Right ventricle myocardium superior (tissue), 1 donor: ENCODE measurements at places on chromosomes 2 and 18.

DNA sequence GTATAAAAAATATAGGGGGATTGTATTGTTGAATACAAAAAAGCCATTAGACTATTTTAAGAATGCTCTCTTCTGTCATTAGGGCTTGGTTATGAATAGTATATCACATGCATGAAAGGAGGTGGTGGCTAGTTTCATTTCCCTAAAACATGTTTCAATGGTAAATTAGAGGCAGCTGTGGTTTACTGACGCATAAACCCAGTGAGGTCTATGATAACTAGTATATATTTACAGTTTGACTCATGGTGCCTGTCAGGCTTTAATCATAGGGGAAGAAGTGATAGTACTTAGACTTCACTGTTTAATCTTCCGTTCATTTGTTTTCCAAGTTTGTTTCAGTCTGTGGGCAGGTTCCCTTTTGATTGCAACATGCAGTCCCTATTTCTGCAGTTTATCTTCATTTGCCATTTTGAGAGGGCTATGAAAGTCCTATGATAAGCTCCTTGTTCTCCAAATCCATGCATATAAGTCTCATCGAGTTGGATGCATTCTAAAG, 55.1 kb upstream of the MAP4K3 start:
- no peak for DNase-seq

DNA sequence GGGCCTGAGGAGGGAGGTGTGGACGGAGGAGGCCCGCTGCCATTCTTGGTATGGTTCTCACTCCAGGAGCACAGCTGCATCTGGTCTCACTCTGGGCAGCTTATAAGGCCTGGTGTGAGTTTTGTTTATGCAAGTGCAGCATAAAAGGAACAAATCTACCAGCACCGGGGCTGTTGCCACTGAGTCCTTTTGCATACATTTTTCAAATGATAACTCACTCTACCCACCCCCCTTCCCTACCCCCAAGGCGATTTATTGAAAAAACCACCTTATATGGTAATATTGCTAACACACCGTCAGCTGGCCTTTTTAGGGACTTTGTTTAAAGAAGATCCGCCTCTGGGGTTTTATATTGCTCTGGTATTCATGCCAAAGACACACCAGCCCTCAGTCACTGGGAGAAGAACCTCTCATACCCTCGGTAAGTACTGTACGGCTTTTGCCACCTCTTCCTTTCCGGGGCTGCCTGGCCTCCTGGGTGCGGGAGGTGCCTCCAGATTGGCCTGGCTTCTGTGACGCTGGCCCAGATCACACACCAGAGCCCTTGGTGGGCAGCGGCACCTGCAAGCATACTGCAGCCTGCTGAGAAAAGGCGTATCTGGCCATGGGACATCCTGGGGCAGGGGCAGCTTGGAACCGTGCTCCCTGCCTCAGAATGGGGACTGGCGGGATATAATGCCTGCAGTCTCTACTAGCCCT, at the start of gene ACTG2:
TSS of gene ACTG2 (plus strand) at position 378 of the 699 bp plus-strand sequence. CDS start 8,304 bp downstream, outside the sequence.
- DNase-seq: no peak

DNA sequence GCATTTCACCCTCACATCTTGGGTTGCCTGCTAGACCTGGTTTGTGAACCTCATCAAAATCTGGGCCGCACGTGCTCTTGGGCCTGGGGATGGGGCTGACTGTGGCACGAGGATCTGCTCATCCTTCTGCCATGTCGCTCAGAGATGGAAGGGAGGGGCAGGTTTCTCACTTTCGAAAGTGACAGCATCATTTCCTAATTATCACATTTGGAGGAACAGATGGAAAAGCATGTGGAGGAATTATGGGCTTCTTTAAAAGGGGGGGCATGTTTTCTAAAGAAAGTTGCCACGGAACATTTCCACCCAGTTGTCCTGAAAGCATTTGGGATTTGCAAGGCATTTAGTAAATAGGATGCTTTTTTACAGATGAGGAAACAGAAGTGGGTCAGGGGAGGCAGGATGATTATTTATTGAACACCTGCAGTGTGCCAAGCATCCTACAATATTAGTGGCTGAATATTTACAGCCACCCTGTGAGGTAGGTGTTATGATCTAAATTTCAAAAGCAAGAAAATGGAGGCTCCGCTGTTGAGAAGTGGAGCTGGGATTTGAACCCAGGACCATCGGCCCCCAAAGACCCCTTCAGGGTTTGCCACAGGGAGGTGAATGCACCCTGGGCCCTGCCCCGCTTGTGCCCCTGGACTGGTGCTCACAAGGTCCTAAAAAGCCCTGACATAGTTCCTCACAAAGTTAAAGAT, 104.2 kb upstream of the MYCN start:
- no peak for DNase-seq

DNA sequence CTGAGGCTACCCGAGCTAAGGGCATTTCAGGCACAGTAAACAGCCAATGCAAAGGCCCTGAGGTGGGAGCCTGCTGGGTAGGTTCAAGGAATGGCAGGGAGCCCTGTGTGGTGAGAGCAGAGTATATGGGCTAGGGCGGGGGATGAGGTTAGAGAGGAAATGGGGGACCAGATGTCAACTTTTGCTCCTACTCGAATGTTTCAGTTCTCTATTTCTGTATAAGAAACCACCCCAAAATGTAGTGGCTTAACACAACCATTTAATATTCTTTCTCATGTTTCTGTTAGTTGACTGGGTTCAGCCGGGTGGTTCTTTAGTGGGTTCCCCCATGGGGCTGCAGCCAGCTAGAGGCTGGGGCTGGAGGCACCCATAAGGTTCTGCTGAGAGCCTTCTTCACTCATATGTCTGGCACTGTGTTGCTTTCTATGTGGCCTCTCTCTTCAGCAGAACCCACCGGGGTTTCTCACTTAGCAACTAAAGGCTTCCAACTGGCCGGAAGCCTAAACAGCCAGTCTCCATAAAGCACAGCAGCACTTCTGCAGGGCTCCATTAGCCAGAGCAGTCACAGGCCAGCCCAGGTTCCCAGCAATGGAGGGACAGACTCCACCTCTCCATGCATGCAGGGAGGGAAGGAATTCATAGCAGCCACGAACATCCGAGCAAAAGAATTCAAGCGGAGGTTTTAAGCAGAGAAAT, 5.6 kb upstream of the ATOH8 start:
- no peak for DNase-seq

- no peak for DNase-seq
Measured at GRCh38 chr2:50402654-50402960, 629.3 kb downstream of the NRXN1 start.

DNA sequence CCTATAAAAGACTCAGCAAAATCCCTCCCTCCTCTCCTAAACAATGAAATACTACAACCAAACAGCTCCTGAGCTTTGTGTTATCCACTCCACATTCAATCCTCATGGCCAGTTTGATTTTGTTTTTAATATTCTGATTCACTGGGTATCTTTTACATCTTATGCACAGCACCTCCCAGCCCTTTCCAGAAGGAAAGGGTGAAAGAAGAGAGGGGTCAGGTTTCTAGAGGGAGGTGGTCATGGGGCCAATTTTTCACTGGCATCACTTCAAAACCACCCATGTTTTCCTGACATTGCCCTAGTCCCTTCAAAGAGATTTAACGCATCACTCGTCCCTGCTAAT, 315.6 kb downstream of the LPIN1 start:
- no peak for DNase-seq

DNA sequence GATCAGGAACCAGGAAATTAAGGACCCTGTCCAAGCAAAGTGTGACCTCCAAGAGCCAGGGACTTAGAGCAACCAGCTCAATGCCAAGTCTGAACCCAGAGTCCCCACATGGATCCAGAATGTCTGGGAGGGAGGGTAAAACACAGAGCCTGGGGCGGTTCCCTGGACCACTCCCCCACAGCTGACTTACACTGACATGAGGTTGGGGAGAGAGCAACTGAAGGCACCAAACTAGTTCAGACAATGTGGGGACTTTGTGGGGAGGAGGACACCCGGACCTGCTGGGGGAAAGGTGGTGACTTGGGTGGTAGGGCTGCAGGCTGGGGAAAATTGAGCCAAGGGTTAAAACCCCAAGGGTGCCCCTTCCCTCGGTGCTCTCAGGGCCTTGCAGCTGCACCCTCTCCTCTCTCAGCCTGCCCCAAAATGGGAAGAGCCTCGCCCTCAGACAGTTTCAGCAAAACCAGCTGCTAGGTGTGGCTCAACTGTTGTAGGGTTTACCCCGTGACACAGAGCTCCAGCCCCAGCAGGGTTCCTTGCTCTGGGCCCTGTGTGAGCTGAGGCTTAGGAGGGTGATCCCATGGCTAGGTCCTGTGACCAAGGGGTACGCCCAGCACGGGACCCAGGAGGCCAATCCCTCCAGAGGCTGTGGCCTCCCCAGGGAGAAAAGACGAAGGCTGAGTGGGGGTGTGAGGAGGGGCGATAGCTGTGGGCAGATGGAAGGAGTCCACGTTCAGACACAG, 28.6 kb downstream of the MARCO start:
- peak; percentile 73 for DNase-seq

DNA sequence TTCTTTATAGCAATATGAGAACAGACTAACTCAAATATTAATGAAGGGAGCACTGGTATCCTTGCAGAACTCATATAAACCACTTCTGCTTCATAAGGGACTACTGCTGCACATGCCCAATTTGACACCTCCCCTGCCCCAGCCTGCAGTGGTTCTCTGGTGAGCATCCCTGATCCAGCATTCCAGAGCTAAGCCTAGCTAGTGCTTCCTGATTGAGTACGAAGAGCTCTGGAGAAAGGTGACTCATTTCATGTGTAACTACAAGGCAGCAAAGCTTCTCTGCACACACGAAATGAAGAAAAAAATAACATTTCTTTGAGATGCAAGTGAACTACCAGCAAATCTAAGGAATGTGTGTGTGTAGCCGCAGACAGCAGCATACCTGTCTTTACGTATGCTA, 22.8 kb upstream of the ADNP2 start:
- no peak for DNase-seq

- no peak for DNase-seq
Measured at GRCh38 chr18:57287766-57288165, 64.6 kb upstream of the ST8SIA3 start.

GRCh38 chr18:26022585-26022984, 67.8 kb downstream of the SS18 start:
- no peak for DNase-seq

DNA sequence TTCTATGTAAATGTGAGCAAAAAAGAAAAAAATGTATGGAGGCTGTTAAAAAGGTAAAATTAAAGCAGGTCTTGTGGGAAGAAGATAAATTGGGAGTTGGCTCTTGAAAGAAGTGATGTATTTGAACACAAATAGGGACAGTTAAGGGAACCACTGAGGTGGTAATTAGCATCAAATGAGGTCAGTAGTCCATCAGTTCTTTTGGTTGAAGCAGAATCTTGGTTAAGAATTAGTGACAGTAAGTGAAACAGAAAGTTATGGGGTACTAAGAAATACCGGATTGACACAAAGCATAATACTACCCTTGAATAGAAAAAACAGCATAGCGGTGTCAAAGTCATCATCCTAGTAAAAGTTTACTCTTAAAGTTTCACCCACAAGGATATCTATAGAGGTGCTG, 352.6 kb upstream of the VRK2 start:
- DNase-seq: no peak

DNA sequence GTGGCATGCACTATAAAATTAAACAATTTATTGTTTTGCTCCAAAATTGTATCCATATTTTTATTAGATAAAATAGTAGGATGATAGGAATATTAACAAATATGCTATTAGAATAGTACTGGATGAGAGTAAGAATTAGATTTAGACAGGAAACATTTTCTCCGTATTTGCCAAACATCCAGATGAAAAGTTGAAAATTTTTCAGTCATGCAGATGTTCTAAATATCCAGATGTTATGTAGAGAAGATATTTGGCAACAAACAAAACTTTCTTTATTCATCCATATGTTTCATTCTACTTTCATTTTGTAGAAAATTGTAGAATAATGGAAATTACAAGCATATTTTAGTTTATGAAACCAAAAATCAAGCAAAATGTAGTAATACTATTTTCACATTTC, 45.2 kb upstream of the NEUROD1 start:
- DNase-seq: no peak

- DNase-seq: no peak
Measured at GRCh38 chr18:68965817-68966216, 167.9 kb downstream of the CCDC102B start.
